ENCODE measurements at places on chromosomes 4 and X.

GRCh38 chrX:41589634-41590270, 99.0 kb upstream of the GPR34 start:
- DNase-seq = no peak

DNA sequence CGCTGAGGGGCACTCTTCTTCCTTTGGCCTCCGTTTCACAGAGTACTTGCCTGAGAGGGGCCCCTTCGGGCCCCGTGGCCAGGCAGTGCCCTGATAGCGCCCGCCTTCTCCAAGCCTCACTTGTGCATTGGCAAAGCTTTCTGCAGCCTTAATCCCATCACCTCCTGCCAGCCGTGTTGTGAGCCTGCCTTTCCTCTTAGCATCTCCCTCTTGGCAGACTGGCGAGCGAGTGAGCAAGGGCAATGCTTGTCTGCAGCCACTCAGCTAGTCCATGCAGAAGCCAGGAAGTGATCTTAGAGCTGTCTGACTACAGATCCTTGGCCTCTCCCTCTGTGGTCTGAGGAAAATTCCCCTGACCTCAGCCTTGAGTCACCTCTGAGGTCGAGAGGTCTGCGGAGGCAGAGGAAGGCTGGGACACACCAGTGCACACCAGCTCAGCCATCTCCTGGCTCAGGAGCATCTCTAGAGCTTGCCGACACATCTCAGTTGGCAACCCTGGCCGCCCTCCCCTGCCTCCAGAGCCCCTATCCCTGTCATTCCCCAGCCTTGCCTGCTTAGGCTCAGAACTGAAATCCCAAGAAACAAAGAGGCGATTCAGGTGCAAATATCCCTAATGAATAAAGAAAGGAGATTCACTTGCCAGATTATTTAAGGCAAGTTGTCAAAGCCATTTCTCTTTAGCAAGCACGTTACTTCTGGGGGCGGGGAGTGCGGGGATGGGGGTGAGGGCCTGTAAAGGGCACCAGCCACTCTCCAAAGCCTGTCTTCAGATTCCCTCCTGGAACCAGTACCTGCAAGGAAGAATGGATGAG, 143.5 kb upstream of the MAMLD1 start:
- no peak for DNase-seq

- DNase-seq = no peak
Measured at GRCh38 chr4:24240655-24241054, 343.7 kb downstream of the DHX15 start.

- DNase-seq = no peak
Measured at GRCh38 chr4:177489471-177490246, 47.4 kb upstream of the AGA start.

- DNase-seq = no peak
Measured at GRCh38 chr4:84167564-84167963, 331.5 kb downstream of the NKX6-1 start.
